Muscle of back (tissue), 13 donors: ENCODE measurements at places on chromosomes 3 and 15.

GRCh38 chr15:31101262-31102038 is at the start of gene TRPM1:
Gene TRPM1 (minus strand): TSS chr15:31101725. CDS start chr15:31081355, 20,370 bp downstream.
- DNase-seq: no peak

DNA sequence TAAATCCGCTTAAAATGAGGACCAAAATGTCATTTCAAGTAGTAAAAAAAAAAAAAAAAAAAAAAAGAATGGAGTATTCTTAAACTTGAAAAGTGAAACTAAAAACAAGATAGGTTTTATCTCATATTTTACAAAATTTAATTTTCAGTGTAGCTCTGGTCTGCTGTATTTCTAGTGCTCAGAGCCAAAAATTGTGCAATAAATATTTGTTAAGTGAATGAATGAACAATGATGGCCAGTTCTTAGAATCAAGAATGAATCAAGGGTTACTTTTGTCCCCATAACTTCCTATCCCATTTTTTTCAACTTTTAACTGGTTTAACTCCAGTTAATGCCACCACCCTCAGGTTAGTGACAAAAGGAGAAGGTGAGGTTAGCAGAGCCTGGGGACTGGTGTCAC is 214.4 kb downstream of the ABHD5 start:
- DNase-seq: no peak

- no peak for DNase-seq
Measured at GRCh38 chr15:70200511-70201424, 103.1 kb upstream of the TLE3 start.

GRCh38 chr3:170868577-170869238 is 1.3 kb downstream of the RPL22L1 start:
- no peak for DNase-seq

GRCh38 chr3:121473001-121473400 is 72.8 kb downstream of the POLQ start:
- DNase-seq: no peak

DNA sequence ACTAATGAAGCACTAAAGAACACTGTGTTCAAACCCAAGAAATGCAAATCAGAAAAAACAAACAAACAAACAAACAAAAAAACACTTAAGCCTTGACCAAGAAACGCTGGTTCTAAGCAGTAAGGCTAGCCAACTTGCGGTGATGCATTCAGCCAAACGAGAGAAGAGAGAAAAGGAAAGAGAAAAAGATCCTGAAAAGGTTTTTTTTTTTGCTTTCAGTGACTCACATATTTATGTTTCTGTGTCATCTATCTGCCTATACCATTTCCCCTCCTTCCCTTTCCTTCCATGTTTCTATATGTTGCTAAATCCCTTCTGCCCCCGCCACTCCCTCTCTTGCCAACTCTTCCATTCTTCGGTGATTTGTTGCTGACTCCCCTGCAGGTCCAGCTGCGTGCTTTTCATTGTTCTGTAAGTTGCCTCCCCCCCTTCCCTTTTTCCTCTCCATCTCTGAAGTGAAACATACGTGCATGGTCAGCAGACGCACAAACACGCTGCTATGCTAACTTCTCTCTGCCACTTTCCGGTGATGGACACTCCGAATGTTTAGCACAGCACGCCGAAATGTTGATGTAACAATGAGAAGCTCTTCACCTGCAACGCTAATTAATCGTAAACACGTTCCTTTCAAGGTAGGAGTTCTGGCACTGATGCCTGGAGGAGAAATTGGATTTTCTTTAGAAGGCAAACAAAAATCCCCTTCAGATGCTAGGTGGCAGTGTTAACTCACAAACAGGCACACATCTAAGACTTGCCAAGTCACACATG is 154.4 kb downstream of the TUSC7 start:
- peak; percentile 82 for DNase-seq
